Stimulated activated CD4-positive, alpha-beta T cell treated with anti-CD3 and anti-CD28 coated beads, TNF-alpha, amount 100 ng/mL, for 4 hours (primary cell): ENCODE measurements at places on chromosomes 6 and 20.

GRCh38 chr6:90490030-90490716 lies 96.7 kb downstream of the MAP3K7 start:
- DNase-seq, result no peak

GRCh38 chr20:31537890-31538289 lies 23.6 kb downstream of the HM13 start:
- no peak for DNase-seq

DNA sequence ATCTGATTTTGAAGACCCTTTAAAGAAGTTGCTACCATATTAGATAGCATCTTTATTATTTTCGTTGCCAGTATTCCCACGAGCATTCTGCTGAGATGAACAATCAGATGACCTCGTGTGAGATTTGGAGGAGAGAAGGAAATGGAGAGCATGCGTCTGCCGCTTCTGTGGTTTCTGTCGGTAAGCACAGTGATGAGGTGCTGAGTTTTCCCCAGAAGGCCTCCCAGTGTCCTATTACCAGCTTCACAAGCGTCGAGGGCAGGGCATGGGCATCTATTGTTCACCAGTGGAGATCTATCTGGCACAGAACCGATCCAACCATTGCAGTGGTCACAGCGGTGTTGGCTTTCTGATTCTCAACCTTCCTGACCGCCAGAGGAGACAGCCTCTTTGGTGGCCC lies 29.4 kb downstream of the TRAF3IP2 start:
- DNase-seq, result no peak

- DNase-seq, result no peak
Measured at GRCh38 chr20:24668791-24669190, 199.4 kb downstream of the SYNDIG1 start.

- no peak for DNase-seq
Measured at GRCh38 chr6:80742481-80742880, 636.0 kb downstream of the BCKDHB start.

GRCh38 chr6:158369241-158369640 lies 57.0 kb downstream of the TULP4 start:
- no peak for DNase-seq

DNA sequence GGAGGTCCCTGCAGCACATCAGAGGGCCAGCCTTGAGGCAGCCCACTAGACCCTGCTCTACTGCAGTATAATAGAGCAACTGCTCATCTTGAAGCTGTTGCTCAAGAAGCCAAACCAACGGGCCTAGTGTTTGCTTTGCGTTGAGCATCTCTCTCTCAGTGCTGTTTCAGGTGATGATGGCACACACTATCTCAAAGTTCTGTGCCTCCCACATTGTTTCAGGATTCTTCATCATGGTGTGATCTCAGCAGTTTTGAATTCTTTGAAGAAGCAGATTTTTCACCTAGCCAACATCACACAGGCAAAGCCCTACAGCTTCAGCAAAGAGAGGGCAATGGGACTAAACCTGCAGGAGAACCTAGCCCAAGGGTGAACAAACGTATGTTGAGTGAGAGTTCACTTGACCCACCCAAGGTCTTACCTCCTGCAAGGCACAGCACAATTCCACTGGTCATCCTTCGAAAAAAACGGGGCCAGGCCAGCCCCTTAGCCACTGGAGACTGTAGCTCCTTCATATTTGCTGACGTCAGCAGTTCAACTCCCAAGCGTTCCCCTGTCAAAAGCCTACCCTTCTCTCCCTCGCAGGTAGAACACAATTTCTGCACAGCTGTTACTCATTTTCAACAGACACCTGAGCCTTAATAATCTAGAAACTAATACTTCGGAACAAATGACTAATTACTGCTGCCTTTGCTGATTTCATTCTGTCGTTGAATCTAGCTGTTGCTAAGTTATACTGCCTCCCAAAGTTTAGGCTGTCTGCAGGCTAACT lies 15.8 kb downstream of the MYB start:
- no peak for DNase-seq

- DNase-seq, result no peak
Measured at GRCh38 chr6:89984926-89985750, 90.9 kb downstream of the GJA10 start.

GRCh38 chr6:10382728-10383330 lies 32.0 kb downstream of the TFAP2A start:
- no peak for DNase-seq

GRCh38 chr6:84560436-84561390 lies 203.7 kb downstream of the TBX18 start:
- DNase-seq, result no peak

- DNase-seq, result no peak
Measured at GRCh38 chr6:168147205-168147738, 68.3 kb upstream of the FRMD1 start.

DNA sequence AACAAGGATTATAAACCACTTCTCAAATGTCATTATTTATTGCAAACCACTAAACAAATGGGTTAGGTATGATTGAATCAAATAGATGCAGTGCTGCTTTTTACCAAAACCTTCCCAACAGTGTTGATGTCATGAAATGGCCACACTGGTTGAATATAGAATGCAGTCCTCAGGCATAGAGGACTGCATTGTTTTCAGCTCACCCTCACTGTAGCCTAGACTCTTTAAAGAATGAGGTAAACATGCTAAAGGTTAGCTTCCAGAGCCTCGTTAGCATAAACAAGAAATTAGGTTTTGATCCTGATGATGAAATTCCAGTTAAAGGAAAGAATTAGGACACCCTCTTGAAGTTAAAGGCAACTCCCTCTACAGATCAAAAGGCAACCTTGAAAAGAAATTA lies 224.3 kb downstream of the ALDH8A1 start:
- no peak for DNase-seq

- peak; percentile 63 for DNase-seq
Measured at GRCh38 chr6:166342349-166343149, at the start of gene SFT2D1. SFT2D1 (minus strand) TSS chr6:166342545; CDS start chr6:166342481, 64 bp downstream.

DNA sequence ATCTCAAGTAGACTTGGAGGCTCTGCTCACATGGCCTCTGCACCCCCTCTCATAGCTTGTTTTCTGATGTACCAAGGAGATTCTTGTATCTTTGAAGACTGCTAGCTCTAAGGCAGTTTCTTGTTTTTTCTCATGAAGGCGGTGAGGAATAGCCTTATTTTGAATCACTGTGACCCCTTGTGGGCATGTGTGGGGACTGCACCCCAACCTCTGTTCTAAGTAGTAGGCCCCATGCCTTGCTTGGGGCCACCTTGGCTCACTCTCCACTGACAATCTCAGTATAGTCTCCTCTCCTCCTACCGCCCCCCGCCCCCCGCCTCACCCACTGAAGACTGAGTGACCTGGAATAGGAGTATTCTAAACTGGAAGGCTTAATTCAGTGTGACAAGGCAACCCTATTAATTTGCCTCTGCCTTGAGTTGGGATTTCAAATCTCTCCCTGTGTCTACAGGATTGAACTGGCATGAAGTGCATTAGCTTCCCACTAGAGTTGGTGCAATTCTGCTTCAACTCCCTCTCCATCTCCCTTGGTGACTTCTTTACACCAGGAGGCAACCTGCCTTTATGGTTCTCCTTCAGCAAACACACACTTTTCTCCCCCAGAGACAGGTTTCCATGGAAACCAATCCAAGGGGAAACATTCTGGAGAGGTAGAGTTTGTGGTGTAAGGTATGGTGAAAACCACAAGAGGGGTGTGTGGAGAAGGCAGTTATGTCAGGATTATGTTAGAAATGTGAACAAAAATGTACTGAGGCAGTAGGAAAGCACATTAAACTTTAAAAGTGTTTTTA lies 75.4 kb upstream of the ECI2 start:
- peak; percentile 21 for DNase-seq

DNA sequence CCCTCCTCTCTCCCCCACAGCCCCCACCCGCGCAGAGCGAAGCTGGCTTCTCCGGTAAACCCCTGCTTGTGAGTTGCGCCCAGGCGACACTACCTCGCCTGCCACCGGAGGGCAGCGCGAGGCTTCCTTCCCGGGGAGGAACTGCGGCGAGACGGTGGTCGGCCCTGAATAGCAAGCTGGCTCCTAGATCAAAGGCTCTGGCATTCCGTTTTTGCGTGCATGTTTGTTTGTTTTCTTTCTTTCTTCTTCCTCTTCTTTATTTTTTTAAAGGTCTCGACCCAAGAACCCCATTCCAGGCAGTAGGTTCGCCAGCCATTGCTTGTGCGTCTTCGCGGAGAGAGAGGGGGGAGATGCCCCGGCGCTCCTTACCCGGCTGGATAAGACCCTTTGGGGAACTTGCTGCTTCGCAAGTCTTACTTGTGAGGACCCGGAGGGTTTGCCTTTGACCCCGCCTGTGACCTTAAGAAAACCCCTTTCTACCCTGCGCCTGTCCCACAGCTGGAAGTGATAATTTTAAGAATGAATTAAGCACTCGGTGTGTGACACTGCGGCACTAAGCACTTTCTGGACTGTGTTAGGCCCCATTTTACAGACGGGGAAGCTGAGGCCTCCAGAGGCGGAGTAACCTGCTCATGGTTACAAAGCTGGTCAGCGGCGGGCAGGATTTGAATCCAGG lies 92.7 kb upstream of the SIRPA start:
- no peak for DNase-seq

GRCh38 chr6:137754366-137754765 lies 112.7 kb upstream of the TNFAIP3 start:
- DNase-seq, result no peak

- no peak for DNase-seq
Measured at GRCh38 chr6:63643862-63644261, 8.3 kb downstream of the PHF3 start.

DNA sequence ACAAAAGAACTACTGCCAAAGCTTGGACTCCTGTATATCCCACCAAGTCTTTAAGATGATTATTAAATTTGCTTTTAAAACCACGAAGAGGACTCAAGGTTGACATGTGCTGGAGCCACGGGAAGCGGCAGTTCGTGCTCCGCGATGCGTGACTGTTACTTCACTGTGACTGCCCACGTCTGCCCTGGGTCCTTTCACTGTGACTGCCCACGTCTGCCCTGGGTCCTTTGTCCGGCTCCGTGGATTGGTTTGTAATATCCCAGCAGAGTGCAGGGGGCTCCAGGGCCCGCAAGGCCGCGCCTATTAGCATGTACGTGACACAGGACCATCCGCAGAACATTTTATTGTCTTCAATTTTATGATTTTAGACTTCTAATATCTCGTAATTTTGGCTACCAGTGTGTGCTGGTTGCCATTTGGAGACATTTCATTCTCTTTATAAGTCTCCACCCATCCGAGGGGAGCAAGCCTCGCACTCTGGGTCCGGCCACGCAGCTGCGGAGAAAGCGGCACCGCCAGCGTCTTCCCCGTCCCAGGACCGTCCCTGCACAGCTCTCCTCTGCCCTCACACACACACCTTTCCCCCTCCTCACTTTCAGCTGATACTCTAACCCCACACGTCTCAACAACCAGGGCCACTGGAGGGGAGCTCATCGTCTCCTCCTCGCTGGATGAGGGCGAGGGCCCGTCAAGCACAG lies 42.9 kb downstream of the DACT2 start:
- DNase-seq, result no peak

GRCh38 chr6:224350-224749 lies 67.9 kb upstream of the DUSP22 start:
- DNase-seq, result no peak

DNA sequence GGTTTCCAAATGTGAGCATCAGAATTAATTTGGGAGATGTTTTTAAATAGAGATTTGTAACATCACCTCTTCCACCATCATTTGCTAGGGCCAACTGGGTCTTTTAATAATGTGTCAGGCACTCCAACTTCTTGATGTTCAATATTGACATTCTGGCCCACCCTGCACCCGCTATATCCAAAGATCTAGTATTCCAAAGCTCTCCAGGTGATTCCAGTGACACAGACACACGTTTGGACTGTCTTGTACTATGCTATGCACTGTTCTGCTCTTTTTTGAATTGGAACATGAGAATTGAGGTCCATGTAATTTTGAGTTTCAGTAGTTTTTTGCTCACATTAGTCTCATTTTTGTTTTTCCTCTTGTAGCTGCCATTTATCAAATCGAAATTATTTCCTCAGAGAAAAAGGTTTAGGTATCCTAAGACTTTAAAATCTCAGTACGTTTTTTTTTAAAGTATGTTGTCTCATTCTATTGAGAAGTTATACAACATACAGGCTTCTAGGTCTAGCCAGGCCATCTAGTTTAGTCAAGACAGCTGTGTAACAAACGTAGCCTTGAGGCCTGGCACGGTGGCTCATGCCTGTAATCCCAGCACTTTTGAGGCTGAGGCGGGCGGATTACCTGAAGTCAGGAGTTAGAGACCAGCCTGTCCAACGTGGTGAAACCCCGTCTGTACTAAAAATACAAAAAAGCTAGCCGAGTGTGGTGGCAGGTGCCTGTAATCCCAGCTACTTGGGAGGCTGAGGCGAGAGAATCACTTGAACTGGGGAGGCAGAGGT lies 3.1 kb downstream of the BICRAL start:
- no peak for DNase-seq

DNA sequence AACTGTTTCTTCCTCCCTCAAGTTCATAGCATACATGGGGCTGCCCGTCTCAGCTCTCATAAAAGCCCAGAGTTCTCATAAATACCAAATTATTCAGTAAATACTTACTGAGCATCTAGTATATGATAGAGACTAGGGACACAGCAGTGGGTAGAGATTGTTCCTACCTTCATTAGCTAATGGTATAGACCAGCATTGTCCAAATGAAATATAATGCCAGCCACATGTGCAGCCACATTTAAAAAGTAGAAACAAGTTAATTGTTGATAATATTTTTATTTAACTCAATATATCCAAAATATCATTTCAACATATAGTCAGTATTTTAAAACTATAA lies 1.2 kb downstream of the TTLL9 start:
- DNase-seq, result no peak

GRCh38 chr6:105431226-105431625 lies 28.3 kb upstream of the PREP start:
- no peak for DNase-seq

GRCh38 chr20:54047720-54048119 lies 22.7 kb downstream of the BCAS1 start:
- DNase-seq, result no peak

DNA sequence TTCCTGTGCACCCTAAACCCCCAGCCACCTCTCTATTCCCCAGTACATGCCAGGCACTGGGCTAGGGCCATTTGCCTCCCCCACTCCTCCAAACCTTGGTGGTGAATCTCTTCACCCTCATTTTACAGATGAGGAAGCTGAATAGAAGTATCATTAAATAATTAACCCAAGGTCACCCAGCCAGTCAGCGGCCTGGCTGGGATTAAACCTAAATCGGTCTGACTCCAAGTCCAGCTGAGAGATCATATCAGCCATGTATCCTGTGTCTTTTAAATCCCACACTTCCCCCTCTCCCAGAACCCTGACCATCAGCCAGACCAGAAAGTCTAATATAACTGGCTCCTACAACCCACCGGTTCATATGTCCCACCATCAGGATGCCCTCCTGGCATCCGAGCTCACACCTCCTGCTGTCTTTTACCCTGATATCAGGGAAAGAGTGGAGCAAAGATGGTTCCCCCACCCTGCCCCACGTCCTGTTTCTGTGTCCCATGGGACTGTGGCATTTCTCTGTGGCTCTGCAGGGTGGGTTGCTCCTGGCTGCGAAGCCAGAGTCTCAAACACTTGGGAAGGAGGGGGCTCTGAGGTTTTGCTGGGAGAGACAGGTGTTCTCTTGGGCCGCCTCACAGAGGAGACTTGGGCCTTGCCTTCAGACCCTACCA lies 145.3 kb downstream of the VEGFA start:
- DNase-seq, result no peak

GRCh38 chr6:133542056-133542821 lies 301.1 kb downstream of the EYA4 start:
- DNase-seq, result no peak
